ENCODE measurements at places on chromosomes 16 and 17.
A peak's percentile ranks its signal among the peaks of the same experiment; 100 is the strongest.

DNA sequence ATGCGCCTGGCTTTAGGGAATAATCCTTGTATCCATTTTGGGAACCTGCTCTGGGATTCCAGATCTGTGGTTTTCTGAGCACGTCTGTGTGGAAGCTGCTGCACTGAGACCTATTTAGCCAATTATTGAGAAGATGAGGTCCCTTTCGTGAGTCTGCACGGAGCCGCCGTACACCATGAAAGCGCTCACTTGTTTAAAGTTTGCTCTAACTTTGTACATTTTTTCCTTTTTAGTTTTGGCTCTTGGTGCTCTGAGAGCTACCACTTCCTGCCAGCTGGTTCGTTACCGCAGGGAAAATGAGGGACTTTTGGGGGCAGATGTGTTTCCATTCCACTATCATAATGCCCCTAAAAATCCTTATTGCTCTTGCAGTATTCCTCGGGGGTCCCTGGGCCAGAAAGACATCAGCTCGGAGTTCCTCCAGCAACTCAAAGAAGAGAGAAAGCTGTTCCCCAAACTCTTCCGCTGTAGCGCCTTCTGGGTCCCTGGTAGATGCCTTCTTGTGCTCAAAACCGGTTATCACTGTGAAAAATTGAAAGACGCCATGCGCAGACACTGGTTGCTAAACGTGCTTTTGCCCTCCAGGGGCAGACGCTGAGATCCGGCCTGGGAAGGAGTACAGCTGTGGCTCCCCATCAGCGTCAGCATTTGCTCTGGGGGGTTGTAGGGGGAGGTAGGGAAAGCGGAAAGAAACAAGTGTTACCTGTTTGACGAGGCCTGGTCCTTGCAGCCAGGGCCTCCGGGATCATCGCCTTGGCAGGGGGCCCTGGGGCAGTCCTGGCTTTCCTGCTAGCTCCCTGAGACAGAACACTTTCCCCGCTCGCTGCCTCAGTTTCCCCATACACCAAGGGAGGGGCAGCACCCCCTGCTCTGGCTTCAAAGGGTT is 238.1 kb downstream of the MRTFB start:
- no peak for DNase-seq

DNA sequence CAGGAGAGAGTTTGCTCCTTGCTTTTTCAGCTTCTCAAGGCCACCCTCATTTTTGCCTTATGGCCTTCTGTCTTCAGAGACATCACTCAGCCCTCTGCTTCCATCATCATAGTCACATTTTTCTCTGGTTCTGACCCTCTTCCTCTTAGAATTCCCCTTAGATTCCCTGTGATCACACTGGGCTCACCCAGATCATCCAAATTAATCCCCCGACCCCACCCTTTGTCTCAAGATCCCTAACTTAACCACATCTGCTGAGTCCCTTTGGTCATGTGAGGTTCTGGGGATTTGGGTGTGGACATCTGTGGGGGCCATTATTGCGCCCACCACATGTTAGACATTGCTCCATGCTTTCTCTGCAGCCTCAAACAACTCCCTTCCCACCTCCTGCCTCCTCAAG is 323.4 kb downstream of the CPPED1 start:
- DNase-seq: no peak

DNA sequence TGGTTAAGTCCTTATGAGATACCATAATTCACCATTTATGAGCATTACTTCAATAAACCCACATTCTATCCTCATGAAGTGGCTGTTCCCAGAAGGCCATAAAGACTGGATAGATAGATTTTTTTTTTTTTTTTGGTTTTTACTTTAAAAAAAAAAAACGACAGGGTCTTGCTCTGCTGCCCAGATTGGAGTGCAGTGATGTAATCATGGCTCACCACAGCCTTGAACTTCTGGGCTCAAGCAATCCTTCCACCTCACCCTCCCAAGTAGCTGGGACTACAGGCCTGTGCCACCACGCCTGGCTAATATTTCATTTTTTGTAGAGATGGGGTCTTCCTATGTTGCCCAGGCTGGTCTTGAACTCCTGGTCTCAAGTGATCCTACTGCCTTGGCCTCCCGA is 102.3 kb downstream of the XYLT1 start:
- no peak for DNase-seq

DNA sequence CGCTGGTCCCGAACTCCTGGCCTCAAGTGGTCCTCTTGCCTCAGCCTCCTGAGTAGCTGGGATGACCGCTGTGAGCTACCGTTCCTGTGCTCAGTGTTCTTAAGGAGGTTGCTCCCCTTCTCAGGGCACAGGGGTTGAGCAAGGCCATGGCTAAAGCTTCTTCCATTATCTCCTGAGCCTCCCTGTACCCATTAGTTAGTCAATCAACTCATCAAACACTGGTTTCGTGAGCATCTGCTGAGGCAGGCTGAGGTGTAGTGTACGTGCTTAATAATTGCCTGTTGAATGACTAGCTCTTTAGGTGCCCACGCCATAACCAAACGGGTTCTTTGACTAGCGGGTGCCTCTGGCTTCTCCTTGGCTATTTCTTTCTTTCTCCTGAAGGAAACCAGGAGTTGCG is 11.7 kb downstream of the SGCA start:
- DNase-seq: no peak

- no peak for DNase-seq
Measured at GRCh38 chr16:18796377-18796776, 5.0 kb downstream of the ARL6IP1 start.

GRCh38 chr17:42387661-42388380 is 421 bp downstream of the STAT3 start:
- peak; percentile 59 for DNase-seq

DNA sequence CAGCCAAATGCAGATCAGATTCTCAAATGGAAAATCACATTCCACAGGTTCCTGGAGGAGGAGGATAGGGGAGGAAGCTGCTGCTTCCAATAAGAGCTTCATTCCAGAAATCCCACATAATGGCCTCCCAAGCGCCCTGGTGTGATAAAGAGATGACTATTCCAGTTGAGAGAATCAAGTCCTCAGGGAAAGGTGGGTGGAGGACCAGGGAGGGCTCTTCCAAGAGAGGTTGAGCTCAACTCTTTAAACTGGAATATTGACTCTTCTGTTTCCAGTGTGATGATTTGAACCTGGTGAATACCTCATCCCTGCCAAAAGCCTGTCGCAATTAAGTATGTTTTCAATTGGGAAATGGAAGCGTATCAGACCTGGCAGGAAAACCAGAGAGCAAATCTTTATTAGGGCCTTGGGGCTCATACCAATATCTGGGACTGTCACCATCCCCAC is 81.4 kb upstream of the DYNLRB2 start:
- peak; percentile 73 for DNase-seq

GRCh38 chr17:55580596-55581133 is 69.4 kb upstream of the SMIM36 start:
- DNase-seq: no peak

GRCh38 chr16:10408824-10409381 is 23.0 kb downstream of the ATF7IP2 start:
- no peak for DNase-seq

GRCh38 chr17:41651625-41652460 is 27.5 kb upstream of the KRT17 start:
- DNase-seq: peak; percentile 78

GRCh38 chr16:63921737-63922295 is 1200.0 kb downstream of the CDH11 start:
- DNase-seq: no peak

DNA sequence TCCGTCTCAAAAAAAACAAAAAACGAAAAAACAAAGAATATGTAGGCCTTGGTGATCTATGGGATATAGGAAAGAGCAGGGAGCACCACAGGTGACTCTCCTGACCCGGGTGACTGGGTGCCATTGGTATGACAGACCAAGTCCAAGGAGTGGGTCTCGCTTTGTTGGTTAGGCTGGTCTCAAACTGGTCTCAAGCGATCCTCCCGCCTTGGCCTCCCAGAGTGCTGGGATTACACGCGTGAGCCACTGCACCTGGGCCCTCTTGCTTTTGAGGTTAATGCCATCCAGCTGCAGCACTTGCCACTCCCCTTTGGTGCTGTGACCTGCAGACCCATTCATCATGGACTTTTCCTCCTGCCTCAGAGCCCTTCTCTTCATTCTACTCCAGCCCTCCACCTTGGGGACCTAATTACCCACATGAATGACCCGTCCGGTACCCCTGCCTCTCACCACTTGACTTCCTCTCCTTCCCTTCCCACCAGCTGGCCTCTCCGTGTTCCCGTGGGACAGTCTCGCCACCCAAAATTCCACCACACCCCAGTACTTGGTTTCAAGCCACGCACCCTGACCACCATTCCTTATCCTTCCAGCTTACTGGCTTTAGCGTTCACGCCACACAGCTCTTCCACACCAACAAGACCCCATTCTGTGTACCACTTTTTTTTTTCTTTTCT is 3.2 kb upstream of the UBE2G1 start:
- DNase-seq: no peak

- peak; percentile 66 for DNase-seq
Measured at GRCh38 chr16:29694384-29695195, 15.6 kb downstream of the QPRT start.

GRCh38 chr17:66309793-66310192 is 7.4 kb downstream of the PRKCA start:
- DNase-seq: no peak

DNA sequence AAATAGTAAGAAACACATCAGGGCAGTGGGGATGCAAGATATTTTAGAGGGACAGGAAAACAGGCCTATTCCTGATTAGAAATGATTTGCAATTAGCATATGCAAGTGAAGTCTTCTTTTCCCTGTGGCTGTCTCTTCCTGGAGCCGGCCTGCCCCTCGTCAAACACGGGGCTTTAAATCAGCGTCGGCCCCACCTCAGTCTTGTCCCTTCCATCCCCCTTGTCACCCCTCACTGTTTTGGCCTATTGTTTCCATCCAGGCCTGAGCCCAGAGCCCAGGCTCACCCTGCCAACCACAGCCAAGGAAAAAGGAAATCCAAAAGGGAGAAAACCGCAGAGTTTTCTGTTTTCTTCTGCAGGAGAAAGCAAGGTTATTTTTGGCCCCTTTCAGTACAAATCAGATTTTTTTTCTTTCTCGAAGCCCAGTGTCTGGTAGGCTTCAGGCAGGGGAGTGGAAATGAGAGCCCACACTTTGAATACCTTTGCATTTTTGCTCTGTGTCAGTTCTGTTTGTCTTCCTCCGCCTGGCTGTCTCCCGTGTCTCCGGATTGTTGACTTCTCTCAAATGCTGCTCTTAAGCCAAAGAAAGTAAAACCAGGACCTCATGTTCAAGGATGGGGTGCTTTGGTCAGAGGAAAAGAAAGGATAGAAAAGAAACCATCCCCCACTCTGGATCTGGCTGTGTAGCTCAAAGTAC is 399.9 kb upstream of the CDH11 start:
- DNase-seq: no peak

GRCh38 chr17:75755990-75756389 is 9.0 kb downstream of the GALK1 start:
- no peak for DNase-seq
